ENCODE measurements at places on chromosomes 1 and 21.

GRCh38 chr1:46684670-46685069 is 13.0 kb downstream of the TEX38 start:
- DNase-seq, result no peak

DNA sequence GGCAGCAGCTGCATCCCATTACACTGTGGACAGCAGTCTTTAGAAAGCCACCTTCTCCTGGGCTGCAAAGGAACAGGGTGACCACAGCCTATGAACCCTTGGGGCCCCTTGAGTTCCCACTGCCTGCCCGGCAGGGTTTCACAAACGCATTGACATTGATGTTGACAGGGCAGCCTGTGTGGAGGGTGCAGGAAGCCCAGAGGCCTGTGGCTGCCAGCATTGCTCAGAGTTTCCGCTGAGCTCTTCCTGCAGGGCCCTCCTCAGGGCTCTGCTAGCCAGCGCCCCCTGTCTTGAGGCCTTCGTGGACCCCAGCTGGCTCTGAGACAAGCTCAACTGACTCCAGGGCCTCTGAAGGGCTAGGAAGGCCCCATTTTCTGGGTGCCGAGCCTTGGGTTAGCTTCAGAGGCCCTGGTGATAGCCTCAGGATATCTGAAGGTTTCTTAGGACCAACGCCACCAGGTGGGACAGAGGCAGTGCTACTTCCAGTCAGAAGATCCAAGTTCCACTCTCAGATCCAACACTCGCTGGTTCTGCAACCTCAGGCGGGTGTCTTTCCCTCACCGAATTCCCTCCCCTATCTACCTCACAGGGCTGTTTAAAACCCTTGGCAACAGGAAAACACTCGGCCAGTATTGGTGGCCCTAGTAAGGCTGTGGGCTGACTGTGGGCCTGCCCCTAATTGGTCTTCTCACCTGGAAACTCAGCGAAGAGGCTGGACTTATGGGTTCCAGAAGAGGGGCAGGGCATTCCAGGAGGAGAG is 27.2 kb upstream of the EPS8L3 start:
- peak; percentile 72 for DNase-seq

DNA sequence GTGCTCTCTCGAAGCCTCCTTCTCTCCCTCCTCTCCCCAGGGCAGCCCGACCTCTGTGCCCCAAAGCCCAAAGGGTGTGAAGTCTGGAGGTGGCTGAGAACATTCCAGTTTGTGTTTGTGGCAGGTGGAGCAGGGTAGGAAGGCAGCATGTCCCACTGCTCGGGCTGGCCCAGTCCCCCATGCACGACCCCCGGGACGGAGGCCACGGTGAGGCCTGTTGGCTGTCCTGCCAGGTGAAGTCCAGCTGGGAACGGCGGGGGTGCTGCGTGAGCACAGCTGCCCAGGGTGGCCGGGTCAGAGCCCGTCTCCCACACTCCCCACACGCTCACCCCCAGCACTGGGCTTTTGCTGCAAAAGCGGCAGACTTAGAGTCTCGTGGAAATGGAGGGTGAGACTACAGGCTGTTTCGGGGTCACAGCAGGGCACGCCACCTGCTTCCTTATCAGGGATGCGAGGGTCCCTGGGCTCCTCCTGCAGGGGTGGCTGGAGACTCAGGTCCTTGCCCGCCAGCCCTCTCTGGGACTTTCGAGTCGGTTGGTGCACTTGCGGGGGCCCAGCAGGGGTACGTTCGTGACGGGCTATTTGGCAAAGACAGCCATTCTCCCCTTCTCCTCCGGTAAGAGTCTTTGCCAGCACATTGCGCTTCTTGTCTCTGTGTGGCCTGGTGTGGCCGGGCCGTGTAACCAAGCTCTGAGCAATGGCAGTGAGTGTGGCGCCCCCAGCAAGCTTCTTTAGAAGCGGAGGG is 40.3 kb downstream of the MORN1 start:
- DNase-seq, result no peak

GRCh38 chr1:45205910-45206721 is at the start of gene ZSWIM5:
Gene ZSWIM5, minus strand, starts transcription at chr1:45206605. Its CDS starts 255 bp downstream, at chr1:45206350.
- peak; percentile 65 for DNase-seq

DNA sequence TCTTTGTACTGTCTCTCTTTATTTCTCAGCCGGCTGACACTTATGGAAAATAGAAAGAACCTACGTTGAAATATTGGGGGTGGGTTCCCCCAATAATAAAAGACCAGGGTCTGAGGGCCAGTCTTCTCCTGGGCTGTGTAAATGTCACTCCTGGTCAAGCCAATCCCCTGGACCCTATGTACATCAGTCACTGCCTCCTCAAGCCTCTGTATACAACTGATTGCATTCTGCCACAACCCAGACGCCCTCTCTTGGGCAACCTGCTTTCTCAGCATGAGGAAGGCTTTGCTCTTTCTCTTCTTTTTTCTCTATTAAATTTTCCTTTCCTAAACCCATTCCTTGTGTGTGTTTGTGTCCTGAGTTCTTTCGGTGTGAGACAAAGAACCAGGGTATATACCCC is 84.1 kb upstream of the SERBP1 start:
- DNase-seq, result no peak

DNA sequence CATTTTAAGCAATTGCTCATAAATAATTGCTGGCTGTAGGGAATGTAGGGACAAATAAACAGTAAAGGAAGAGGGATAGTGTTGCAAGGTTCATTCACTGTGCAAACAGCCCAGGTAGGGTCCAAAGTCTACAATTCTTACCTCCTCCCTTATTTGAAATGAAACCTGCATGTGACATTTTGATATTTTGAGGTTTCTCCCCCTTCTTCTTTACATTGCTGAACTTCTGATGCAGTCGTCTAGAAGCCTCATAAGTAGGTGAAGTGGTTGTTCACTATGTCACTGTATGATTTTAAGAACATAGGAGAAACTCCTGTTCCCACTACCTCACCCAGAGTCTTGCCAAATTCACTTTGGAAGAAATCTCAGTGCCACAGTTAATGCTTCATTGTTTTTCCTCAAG is 16.1 kb downstream of the F5 start:
- DNase-seq, result no peak

DNA sequence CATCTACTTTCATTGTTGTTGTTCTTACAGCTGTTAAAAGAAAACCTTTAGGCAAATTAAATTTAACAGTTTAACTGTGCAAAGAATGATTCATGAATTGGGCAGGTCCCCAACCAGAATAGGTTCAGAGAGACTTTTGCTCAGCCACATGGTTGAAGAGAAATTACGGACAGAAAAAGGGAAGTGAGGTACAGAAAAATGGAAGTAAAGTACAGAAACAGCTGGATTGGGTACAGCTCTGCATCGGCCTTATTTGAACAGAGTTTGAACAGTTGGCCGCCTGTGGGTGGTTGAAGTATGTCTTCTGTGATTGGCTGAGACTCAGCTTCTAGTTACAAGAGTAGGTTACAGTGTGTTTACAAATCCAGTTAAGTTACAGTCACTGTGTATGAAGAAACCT is 210.1 kb downstream of the FGGY start:
- no peak for DNase-seq

- DNase-seq, result no peak
Observed at GRCh38 chr1:202944438-202944921, 13.6 kb downstream of the ADIPOR1 start.

DNA sequence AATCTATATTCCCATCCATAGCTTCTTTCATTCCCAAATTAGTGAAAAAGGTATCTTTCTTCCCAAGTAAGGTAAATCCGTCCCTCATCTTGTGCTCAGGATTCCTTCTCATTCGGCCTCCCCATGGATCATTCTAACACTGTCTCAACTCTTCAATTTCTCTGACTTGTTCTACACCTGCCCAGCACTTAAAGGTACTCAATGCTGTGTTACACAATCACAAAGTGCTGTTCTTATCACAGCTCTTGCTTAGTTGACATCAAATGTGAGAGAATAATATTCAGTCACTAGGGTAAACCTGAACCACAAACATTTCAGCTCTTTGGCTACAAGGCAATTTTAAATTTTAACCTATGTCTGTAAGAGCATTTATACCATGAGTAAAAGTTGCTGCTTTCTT is 94.8 kb downstream of the DIRAS3 start:
- DNase-seq, result no peak

DNA sequence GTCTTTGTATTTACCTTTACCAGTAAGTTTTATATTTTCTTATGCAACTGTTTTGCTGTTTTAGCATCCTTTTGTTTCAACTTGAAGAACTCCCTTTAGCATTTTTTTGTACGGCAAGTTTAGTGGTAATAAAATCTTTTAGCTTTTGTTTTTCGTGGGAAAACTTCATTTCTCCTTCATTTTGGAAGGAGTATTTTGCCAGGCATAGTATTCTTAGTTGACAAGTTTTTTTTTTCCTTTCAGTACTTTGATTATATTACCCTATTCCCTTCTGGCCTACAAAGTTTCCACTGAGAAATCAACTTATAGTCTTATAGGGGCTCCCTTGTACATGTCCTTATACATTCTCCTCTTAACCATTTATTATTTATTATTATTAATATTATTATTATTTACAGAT is 22.6 kb upstream of the SOD1 start:
- no peak for DNase-seq

GRCh38 chr1:199042193-199042592 is 403.4 kb downstream of the PTPRC start:
- DNase-seq, result no peak

DNA sequence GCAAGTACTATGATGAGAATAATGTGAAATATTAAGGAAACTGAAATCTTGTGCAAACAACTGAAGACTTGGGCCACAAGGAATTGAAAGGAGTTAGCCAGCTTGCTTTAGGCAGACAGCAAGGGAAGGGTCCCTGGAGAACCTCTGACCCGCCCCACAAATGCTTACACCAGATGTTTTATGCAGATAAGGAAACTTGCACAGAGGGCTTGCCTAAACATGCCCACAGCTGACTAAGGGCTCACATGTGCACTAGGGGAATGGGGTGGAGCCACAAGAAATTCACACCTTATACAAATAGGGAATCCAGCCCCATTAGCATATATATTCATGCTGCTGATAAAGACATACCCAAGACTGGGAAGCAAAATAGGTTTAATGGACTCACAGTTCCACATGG is 86.1 kb upstream of the CYYR1 start:
- no peak for DNase-seq

DNA sequence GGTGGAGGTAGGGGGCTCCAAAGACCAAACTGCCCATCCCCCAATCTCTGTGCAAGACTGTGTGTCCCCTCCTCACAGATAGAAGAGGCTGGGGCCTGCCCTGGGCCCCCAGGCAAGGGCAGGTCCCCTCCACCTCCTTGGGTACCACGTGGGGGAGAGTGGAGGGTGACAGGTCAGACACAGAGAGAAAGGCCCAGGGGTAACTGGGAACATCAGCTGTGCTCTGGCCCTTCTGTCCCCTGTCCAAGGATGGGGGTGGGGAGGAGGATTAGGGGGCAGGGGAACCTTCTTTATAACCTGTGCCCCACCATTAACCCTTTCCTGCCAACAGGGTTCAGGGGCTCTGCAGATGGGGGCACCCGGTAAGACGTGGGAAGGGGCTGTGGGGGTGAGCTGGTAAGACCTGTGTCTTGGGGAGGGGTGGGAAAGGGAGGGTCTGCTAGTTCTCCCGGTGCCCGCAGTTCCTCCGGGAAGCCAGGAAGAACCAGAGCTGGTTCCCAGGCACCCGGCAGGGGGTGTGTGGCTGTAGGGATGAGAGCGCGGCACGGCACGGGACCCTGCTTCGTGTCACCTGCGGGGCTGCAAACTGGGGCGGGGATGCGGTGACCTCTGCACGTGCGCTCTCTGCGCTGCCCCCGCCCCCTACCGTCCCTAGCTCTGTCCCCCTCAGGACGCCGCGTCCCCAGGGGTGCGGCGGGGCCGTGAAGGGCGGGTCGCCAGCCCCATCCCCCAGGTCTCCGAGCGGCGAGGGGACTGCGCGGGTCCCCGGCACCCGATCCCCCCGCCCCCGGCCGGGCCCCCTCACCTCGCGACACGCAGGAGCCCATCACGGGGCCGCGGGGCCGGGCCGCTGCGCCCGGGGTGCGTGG is 601 bp downstream of the FAM131C start:
- no peak for DNase-seq

GRCh38 chr21:45723049-45723958 is 79.8 kb downstream of the PCBP3 start:
- no peak for DNase-seq

DNA sequence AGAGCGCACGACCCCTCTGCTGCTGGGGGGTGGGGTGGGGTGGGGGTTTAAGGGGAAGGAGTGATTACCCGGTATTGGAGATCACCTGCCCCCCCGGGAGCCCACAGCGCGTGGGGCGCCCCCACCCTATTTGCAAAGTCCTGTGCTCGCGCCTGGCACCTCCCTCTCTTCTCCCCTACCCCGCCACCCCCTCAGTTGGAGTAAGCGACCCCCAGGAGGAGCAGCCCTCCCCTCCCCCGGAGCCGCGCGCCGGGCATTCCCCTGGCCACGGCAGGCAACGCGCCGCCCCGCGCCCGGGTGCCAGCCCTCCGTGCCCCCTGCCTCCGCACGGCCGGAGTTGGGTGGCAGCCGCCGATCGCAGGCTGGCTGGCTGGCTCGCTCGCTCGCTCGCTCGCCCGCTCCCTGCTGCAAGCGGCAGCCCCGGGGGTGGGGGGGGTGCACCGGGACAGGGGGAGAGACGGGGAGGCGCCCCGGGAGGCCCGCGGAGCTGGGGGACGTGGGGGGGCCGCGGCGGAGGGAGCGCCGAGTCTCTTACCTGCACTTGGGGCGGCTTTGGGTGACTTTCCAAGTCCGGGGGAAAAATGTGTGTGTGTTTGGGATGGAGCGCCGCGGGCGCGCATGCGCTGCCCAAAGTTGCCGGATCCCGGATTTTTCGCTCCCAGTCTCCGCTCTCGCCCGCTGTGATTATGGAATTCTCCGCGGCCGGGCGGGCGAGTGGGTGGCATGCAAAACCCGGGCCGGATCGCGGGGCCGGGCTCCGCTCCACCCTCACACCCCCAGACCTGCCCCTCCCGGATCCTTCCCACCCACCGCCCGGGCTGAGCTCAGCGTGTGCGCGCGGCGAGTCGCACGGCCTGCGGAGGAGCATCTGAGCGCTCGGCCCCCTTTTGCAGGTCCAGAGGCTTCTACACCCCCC is at the start of gene CASZ1:
Gene CASZ1, minus strand, starts transcription at position 618 of the 916 bp plus-strand sequence. CDS start 102,757 bp downstream, outside the sequence.
- DNase-seq, result no peak

DNA sequence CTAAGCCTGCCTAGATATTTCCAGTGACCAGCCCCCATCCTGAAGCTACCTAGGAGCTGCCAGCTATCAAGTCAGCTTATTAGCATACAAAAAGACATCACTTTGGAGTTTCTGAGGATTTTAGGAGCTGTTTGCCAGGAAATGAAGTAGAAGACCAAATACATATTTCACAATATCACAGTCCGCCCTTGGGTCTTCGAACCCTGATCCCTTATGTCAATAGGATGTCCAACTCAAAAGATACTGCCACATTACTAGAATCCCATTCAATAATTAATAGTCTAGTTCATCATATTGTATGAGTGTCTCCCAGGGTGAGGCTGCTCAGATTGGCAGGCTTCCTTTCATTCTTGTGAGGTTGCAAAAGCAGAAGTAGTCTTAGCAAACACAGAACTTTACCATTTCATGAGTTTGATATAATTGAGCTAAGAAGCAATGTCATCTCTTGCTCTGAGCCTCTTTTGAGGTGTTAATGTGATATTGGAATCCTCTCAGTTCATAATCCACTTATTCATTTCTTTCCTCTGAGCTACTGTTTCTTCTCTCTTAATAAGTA is 13.6 kb downstream of the IPO9 start:
- no peak for DNase-seq

- no peak for DNase-seq
Observed at GRCh38 chr1:12649971-12650421, 6.1 kb downstream of the AADACL4 start.

- DNase-seq, result no peak
Observed at GRCh38 chr1:62530516-62531154, 66.7 kb upstream of the ANGPTL3 start.

- DNase-seq, result no peak
Observed at GRCh38 chr1:79874289-79874688, 867.8 kb upstream of the ADGRL4 start.

GRCh38 chr1:14924455-14925331 is 228.9 kb upstream of the TMEM51 start:
- DNase-seq, result no peak

- DNase-seq, result no peak
Observed at GRCh38 chr1:90710579-90711536, 6.2 kb downstream of the BARHL2 start.
